Activated T-helper 1 cell treated with anti-CD3 and anti-CD28 coated beads, Interleukin-2, amount 50 U/mL, for 16 hours (primary cell): ENCODE measurements at places on chromosomes 5 and 9.

DNA sequence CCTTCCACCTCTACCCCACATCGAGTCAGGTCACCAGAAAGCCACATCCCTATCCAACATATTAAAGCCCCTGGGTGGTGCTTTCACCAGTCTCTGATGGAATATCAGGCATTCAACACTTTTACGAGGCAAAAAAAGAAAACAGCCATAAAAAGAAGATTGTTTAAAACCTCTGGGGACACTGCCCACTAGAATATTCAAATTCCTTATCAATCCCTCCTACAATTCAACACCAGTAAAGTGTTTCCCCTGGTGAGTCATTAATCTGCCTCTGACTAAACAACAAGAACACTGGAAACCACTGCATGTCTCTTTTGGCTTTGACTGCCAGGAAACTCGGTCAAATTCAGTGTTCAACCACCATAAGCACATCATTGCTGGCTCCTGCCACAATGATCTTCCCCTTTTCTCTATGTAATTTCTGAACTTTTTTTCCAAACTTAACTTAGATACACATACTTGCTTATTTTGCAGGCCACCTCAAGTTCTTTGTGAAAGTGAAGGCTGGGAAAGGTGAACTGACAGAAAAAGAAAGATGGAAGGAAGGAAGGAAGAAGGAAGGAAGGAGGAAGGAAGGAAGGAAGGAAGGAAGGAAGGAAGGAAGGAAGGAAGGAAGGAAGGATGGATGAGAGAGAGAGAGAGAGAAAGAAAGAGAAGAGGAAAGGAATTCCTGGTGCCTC lies 105.3 kb downstream of the PAX5 start:
- DNase-seq: no peak

DNA sequence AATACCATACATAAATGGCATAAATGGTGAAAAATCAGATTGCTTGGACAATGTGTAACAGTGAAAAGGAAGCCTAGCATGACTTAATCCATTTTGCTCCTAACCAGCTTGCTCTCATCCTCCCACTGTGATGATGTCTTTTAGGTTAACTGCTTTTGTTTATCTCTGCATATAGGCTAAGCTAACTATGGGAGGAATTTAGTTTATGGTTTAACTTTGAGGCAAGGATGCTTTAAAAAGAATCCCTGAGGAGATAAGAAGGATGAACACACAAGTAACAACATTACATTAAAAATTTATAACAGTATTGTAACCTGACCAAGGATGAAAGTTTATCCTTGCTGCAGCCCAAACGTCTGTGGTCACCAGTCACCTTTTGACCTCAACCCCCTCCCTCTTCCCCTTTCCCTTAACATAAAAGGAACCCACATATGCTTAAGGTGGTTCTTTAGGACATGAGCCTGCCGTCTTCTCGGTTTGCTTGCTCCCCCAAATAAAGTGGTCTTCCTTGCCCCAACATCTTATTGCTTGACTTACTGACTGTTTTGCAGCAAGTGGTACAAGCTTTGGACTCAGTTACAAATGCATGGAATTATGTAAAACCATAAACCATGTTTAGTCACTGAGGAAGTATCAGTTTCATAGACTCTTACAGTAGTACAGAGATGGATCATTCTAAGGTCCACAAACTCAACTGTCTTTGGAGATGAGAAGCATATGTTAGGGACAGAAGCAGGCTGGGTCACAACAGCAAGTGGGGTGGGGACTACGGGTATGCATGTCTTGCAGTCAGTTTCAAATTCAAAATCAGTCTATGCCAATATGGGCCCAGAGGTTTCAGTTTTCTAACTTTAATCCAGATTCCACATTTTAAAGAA lies 31.3 kb downstream of the AGXT2 start:
- no peak for DNase-seq

DNA sequence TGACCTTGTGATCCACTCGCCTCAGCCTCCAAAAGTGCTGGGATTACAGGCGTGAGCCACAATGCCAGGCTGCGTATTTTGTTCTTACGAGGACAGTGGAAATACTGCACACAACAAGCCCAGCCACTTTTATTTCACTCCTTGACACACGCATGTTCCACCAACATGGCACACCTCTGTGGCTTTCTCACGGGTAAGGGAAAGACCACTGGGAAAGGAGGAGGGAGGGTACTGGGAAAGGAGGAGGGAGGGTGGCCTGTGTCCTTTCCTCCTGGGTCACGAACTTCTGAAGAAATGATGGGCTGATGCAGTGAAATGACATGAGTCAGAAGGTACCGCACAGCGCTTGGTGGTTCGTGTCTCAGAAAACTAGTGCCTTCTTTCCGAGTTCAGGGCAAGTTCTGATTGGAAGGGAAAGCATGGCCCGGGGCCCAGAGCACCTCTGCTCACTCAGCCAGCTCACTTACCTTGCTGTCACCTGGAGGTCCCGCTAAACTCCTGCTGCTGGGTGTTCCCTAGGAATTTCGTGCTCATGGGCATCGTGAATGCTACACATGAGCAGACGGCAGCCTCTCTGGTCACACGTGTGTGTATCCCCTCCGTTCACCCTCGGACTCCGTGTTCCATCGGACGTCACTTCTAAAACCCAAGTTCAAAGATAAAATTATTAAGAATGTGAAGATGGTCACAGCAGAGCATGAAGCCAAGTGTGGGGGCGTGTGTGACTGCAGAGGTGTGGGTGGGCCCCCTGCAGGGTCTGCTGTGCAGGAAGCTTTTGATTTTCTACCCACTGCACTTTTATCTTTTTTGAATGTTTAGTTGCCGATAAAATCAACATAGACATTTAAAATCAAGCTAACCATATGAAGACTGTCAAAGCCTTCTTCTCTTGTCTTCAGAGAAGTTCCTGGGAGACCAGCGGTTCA lies 42.9 kb downstream of the LAMC3 start:
- no peak for DNase-seq

GRCh38 chr5:60339691-60340201 lies 360.2 kb downstream of the DEPDC1B start:
- no peak for DNase-seq

GRCh38 chr5:135160036-135160675 lies 126.1 kb upstream of the PITX1 start:
- no peak for DNase-seq
